Occipital lobe (tissue), 3 donors: ENCODE measurements at places on chromosomes 6 and 20. TPM values are rescaled to one million over a fixed set of nuclear protein-coding genes. Genes with fewer than 3 reads are reported as not detected.

GRCh38 chr6:1605004-1605892 is 4.5 kb upstream of the FOXC1 start:
- DNase-seq = no peak

The STXBP5 gene
- 163 TPM for total RNA-seq

The APOM gene
- not detected for total RNA-seq

DNA sequence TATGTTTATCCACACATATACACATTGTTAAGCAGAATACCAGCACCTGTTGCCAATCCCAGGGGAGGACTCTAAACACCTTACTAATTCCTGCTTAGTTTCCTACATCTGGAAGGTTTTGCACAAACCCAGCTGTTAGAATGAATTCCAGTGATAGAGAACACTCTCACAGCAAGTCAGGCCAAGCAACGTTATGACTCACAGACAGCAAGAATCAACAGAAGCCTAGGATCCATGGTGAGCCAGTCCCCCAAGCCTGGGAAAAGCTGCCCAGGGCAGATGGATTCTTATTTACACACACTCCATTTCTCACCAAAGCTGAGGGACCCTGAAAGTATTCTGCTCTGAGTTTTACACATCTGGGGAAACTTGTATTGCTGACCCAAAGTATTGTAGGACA is 291.7 kb downstream of the SLC35F1 start:
- no peak for DNase-seq

- DNase-seq = peak; percentile 44
These were observed 132.7 kb upstream of the SLC22A16 start for GRCh38 chr6:110609101-110609500.

DNA sequence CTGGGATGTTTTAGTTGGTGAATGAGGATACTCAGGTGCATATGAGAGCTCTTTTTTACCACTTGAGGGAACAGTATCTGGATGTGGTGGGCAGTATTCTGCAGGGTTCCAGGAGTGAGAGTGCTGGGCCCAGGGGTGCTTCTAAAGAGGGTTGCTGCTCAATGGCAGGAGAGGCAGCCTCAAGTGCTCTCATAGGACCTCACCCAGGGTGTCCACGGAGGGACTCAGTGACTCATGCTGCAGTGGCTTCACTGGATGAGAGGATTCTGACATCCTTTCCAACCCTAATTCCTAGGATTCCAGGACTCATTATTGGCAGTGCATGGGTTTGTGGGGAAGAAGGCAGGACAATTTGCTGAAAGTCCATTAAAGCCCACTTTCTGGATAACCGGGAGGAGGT is 176.6 kb upstream of the FERMT1 start:
- no peak for DNase-seq

DNA sequence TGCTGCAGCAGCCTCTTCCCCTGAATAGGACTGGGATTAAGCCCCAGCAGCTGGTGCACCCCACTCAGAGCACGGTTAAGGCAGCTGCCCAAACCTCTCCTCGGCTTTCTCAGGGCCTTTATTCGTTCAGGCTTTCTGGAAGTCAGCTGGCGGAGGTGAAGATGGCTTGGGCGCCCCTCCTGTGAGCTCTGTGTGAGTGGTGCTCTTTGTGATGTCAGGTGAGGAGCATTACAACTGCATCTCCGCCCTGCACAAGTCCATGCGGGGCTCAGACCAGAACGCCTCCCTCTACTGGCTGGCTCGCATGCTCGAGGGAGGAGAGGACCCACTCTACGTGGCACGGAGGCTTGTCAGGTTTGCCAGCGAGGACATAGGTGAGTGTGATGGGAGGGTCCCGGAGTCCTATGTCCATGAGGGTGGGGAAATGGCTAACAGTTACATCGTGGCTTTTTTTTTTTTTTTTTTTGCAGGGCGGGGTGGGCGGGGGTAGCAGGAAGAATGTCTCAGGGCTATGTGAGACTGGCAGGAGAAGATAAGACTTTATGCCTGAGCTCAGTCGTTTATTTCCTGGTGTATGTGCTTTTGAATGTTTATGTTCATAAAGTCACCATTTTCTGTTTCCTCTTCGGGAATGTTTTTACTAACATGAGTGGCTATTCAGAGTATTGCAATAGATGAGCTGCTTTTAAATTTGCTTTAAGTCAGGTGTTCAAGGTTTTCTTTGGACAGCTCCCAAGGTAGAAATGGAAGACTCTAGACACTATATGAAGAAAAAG is 18.2 kb downstream of the WRNIP1 start:
- DNase-seq = no peak

The SMIM8 gene
- 38.4 TPM for total RNA-seq

DNA sequence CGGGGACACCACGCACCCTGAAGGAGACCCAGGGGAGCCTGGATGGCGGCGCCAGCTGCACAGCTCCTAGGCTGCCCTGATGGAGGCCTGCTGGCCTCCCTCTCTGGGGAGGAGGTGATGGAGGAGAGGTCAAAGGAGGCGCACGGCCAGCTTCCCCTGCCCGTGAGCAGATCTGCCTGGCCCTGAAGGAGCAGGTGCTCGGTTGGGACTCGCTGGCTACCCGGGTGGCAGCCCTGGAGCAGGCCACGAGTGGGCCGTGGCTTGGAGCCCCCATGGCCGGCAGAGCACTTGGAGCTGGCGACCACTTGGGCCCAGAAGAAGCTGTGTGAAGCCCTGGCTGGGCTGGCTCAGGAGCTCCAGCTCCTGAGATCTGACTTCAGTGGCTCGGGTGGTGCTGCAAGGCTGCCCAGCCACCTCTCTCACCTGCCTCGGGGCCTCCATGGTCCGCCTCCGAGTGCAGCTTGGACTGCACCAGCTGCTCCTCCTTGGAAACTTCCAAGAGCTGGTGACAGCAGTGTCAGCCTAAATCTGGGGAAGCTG is 7.5 kb upstream of the RAET1E start:
- no peak for DNase-seq

DNA sequence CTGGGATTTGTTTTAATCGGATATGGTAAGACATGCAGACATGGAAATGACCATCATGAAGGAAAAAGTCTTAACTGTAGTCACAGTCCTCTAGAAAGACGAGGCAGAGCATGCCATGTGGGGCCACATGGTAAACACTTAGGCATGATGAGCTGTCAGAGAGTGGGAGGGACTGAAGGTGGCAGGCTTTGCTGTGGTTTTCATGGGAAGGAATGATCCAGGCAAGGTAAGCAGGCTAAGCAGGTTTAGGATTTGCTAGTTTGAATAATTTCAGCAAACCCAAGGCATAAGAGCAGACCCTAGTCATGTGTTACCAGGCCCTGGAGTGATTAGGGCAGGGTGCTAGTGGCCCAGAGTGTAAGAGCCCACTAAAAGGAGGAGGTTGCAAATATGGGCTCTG is 47.2 kb upstream of the STMND1 start:
- DNase-seq = no peak
